IMR-90 (cell line): ENCODE measurements at places on chromosomes 7 and 10. TPM values are rescaled to one million over a fixed set of nuclear protein-coding genes. Genes with fewer than 3 reads are reported as not detected.

The INA gene
- total RNA-seq, result 4.5 and 6.4 TPM in 2 replicates

The MCM10 gene
- total RNA-seq, result 11.8 and 14.4 TPM in 2 replicates

The TMEM184A gene
- 0.28 and 0.36 TPM in 2 replicates for total RNA-seq

The TACC2 gene
- 2.9 and 5.8 TPM in 2 replicates for total RNA-seq

The ASIC3 gene
- total RNA-seq, result not detected in 2 replicates

The UNC5B gene
- total RNA-seq, result 1.4 and 1.6 TPM in 2 replicates
